ENCODE measurements at places on chromosomes 12 and 14.
A peak's percentile ranks its signal among the peaks of the same experiment; 100 is the strongest.

DNA sequence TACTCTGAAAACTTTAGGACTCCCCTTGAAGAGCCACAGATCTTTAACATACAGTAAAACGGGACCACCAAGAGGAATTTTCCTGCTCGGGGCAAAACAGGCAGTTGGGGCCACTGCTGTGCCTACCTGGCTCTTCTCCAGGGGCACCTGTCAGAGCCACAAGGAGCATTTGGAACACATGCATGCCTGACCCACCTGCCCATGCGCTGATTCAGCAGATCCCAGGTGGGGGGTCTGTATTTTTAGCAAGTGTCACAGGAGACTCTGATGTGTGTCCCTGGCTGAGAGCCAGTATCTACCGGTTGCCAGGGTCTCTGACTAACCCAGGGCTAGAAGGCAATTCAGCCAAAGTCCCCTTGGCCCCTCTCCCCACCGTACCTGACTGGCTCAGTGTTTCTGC is 6.5 kb downstream of the CTDSP2 start:
- no peak for DNase-seq

GRCh38 chr14:105049753-105050550 is 15.3 kb downstream of the GPR132 start:
- DNase-seq, result no peak

GRCh38 chr12:110720516-110720915 is 22.2 kb downstream of the PPP1CC start:
- no peak for DNase-seq

DNA sequence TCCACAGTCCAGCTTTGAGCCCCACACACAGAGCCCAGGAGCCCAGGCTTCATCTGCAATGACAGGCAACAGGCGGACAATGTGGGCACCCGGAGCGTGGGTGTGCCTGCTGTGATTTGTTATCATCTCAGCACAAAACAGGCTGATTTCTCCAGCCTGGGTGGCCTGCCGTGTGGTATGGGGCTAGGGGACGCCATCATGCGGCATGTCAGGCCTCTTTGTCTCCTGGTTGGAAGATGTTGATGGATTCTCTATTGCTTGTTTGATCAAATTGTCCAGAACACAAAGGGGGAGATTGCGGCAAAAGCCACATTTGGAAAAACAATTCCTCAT is 147.1 kb downstream of the KIF26A start:
- DNase-seq, result no peak

DNA sequence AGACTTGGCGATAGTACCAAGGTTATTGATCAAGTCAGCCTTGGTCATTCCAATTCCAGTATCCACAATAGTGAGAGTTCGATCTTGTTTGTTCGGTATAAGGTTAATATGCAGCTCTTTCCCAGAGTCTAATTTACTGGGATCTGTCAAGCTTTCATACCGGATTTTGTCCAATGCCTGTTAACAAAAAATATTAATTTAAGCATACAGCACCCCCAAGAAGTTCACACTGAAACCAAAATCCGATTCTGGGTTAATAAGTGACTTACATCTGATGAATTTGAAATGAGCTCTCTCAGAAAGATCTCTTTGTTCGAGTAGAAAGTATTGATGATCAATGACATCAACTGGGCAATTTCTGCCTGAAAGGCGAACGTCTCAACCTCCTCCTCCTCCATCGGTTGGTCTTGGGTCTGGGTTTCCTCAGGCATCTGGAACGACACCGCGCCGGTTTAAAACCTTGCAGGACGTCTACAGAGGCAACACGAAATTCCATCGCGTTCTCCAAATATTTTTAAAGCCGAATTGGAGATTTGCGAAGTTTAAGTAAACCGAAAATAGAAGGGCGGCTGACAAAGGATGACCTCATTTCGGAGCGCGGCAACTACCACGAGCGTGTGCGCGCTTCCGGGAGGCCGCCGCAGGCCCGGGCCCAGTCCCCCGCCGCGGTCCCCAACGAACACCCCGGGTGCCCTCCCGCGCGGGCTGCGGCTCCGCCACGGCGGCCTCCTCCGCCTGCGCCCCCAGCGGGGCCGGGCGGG is 716 bp downstream of the HSP90AA1 start:
- peak; percentile 31 for DNase-seq

DNA sequence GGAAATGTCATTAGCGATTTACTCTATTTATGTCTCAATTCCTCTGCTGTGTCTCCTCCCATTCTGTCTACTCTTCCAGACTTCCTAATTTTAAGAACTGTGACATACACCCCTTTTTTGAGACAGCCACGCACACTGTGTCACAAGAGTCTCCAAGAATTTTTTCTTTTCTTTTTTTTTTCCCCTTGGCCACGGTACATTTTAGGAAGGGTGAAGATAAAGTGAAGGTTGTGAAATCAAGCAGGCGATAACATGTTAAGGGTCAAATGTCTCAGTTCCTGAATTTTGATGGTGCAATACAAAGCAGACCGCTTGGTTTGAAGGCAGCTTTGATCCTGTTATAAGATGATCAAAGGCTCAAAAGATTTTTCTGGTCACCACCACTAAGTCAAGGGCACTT is 4.3 kb downstream of the OLR1 start:
- DNase-seq, result no peak

All from left ventricle myocardium inferior (tissue), 1 donor.